ENCODE measurements at places on chromosomes 5 and 9. TPM values are rescaled to one million over a fixed set of nuclear protein-coding genes. Genes with fewer than 3 reads are reported as not detected.

Gene SLC6A7
- not detected for total RNA-seq

Gene PCDHGB4
- 12.0 TPM for total RNA-seq

Gene SPATA31A5
- not detected for total RNA-seq

DNA sequence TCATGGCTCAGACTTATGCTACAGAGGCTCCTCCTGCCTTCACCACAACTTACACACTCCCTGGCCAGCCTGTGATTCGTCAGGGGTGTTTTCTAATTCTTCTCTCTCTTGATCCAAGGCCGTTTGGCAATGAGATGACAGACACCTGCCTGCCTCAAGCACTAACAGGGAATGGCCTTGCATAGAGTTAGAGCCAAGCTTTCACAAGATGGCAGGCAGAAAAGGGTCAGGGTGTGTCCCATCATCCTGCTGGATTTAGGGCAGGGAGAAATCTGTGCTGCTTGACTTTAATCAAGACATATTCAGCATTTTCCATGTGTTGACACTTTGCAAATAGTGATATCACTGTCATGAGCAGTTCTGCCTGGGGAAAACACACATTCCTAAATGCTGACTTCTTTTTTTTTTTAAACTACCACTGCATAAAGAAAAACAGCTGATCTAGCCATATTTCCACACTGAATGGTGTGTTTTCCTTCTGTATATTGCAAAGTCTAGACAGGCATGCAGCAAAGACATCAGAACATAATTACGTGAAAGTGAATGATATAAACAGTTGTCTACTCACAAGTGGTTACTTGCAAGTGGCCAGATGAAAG is 95.0 kb upstream of the SLC25A48 start:
- no peak for DNase-seq
- no peak overlapping the region for H3K27ac ChIP-seq
- H3K27me3 ChIP-seq, result no peaks in the 10 kb centered on the region
- no peaks in the 10 kb centered on the region for H3K36me3 ChIP-seq
- H3K4me1 ChIP-seq, result no peaks in the 10 kb centered on the region
- no peak overlapping the region for H3K4me3 ChIP-seq

GRCh38 chr9:16062542-16063240 is 509.8 kb downstream of the CCDC171 start:
- DNase-seq, result no peak
- H3K36me3 ChIP-seq, result no peaks in the 10 kb centered on the region
- H3K4me1 ChIP-seq, result no peaks in the 10 kb centered on the region
- no peaks in the 10 kb centered on the region for H3K27me3 ChIP-seq
- H3K27ac ChIP-seq, result no peak overlapping the region
- no peak overlapping the region for H3K4me3 ChIP-seq

DNA sequence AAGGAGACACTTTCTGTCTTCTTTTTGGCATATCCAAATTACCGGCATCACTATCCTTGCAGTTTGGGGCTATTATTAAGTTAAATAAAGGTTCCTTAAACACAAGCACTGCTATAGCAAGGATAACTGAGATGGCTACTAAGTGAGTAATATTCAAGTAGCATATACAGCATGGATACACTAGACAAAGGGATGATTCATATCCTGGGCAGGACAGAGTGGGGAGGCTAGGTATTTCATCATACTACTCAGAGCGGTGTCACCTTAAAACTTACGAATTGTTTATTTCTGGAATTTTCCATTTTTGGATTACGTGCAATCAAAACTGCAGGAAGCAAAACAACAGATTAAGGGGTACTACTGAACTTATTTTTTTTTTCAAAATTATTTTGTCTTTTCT is 54.1 kb downstream of the FER start:
- no peaks in the 10 kb centered on the region for H3K27me3 ChIP-seq
- peaks cover 34% of the 10 kb centered on the region for H3K36me3 ChIP-seq
- no peak overlapping the region for H3K4me3 ChIP-seq
- no peaks in the 10 kb centered on the region for H3K4me1 ChIP-seq
- no peak for DNase-seq

DNA sequence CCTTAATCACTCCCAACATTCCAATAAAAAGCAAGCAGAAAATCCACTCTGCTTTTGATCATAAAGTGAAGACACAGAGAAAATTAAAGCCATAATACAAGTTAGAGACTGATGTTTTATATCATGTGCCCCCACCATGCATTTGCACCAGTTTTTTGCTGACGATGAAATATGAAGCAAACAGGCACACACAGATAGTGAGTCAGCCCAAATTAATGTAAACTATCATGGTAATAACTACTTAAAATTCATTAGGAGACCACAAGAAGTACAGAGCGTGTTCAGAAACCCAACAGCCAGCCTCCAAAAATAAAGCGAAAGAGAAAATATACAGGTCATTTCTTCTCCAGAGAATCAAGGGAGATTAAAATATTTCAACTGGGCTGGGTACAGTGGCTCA is 46.4 kb upstream of the KDM4C start:
- H3K36me3 ChIP-seq, result no peaks in the 10 kb centered on the region
- no peaks in the 10 kb centered on the region for H3K27me3 ChIP-seq
- DNase-seq, result no peak
- H3K27ac ChIP-seq, result no peak overlapping the region
- no peaks in the 10 kb centered on the region for H3K4me1 ChIP-seq

DNA sequence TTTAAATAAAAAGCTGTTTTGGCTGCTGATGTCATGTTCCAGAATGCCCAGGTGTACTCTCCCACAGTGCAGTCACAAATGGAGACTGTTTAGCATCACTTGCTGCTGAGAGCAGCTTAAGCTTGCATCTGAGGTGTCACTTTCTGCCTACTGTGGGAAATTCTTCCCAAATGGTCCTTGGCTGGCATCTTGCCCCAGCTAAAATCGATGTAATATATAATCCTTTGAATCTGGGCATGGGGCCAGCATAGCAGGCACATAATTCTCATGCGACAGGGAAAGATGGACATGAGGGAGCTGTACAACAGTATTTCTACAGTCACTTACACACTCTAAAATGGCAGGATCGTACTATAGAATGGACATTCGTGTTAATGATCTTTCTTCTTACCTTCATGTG is 144.3 kb downstream of the MACIR start:
- H3K36me3 ChIP-seq, result no peaks in the 10 kb centered on the region
- H3K27ac ChIP-seq, result no peak overlapping the region
- no peak for DNase-seq
- no peaks in the 10 kb centered on the region for H3K27me3 ChIP-seq
- H3K4me1 ChIP-seq, result no peaks in the 10 kb centered on the region

- DNase-seq, result no peak
- no peaks in the 10 kb centered on the region for H3K4me1 ChIP-seq
- no peaks in the 10 kb centered on the region for H3K27me3 ChIP-seq
Observed at GRCh38 chr5:96468956-96469355, 35.9 kb upstream of the PCSK1 start.

DNA sequence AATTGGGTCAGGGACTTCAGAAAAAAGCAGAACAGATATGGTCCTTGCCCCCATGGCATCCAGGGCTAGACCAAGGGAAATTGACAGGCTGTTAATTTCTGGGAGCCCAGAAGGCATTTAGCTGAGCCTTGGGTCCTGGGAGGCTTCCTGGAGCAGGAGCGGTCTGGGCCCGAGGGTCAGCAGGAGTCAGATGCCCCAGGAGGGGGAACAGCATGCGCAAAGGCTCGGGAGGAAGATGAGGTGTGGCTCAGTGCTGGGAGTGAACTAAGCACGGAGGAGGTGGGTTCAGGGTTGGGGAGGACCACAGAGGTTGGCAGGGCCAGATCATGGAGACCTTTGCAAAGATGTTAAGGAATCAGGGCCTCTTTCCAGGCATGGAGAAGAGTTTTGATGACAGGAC is 48.2 kb upstream of the NEURL1B start:
- no peaks in the 10 kb centered on the region for H3K27me3 ChIP-seq
- no peaks in the 10 kb centered on the region for H3K36me3 ChIP-seq
- no peak for DNase-seq
- no peak overlapping the region for H3K27ac ChIP-seq
- no peak overlapping the region for H3K4me3 ChIP-seq

DNA sequence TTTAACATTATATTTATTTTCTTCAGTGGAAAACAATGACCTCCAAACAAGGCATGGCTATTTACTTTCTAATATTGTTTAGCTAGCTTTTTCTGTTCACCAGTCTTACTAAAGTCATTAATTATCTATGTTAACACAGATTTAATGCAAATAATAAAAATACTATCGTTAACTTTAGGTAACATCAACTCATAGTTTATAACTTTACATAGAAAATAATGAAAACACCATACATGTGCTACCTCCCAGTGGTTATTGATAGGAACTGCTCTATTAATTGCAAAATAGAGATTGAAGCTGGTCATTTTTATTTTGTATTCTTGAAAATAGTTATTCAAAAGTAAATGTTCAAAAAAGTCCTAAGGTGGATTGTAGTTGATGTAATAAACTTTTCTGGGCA is 78.3 kb upstream of the HCN1 start:
- H3K4me1 ChIP-seq, result no peaks in the 10 kb centered on the region
- no peaks in the 10 kb centered on the region for H3K27me3 ChIP-seq
- no peak overlapping the region for H3K27ac ChIP-seq
- DNase-seq, result no peak

GRCh38 chr5:84130006-84130580 is 254.6 kb downstream of the EDIL3 start:
- no peaks in the 10 kb centered on the region for H3K36me3 ChIP-seq
- no peak for DNase-seq
- H3K4me1 ChIP-seq, result no peaks in the 10 kb centered on the region
- H3K27ac ChIP-seq, result no peak overlapping the region
- no peaks in the 10 kb centered on the region for H3K27me3 ChIP-seq

All from tibial nerve (tissue), 4 donors.